ENCODE measurements at places on chromosomes 5 and 9.

DNA sequence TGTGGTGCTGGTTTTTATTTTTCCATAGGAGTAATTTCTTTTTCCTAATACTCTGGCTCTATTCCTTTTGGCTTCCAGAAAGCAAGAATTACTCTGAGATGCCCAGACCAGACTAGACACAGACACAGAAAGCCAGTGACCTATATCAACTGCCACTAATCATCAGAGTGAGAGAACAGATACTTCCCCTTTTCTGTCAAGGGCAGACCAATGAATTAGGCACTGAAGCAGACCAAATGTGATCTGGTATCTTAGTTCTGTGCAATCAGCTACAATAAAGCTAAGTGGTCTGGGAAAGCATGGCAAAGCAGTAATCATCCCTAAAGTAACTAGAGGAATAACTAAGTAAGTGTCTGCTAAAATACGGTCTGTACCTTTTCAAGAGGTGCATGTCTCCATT lies 239.1 kb downstream of the ELAVL2 start:
- DNase-seq, result no peak

GRCh38 chr9:32395510-32396216 lies 11.2 kb downstream of the ACO1 start:
- no peak for DNase-seq

GRCh38 chr5:140671472-140672125 lies 1.8 kb downstream of the DND1 start:
- no peak for DNase-seq

DNA sequence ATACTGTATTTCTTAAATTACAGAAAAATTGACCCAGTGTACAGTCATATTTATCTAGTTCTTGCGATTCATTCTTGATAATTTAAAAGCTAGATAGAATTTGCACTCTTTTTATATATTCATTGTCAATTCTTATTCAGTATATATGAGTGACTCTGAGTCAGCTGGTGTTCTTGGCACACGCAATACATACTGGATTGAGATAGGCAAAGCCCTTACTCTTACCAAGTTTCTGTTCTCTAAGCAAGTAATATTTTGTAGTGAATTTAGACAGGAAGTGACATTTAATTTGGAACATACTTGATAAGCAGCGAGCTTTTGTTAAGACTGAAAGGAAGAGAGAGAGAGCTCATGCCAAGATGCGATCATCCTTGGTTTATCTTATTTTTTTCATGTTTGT lies 57.7 kb downstream of the GPBP1 start:
- no peak for DNase-seq

- no peak for DNase-seq
Observed at GRCh38 chr5:95901676-95902627, 59.7 kb downstream of the ELL2 start.

DNA sequence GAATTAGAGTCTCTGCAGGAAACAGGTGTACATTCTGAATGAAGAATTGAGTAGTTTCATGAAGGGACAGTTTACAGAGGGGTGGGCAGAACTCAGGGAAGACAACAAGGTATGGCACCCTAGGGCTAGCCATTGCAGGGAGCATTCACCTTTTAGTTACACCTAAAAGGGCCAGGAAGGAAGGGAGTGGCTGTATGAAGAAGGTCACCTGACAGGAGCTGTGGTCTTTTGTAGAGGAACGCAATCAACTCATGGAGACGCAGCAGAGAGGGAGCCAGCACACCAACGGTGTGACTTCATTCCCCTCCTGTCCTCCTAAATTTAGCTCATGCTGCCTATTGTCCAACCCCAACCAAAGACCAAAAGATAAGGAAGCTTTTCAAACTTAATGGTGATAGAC lies 12.7 kb upstream of the ZCCHC7 start:
- DNase-seq, result no peak

GRCh38 chr5:14415698-14416074 lies 165.9 kb upstream of the OTULINL start:
- no peak for DNase-seq

- DNase-seq, result no peak
Observed at GRCh38 chr5:31585895-31586270, 53.0 kb upstream of the PDZD2 start.

DNA sequence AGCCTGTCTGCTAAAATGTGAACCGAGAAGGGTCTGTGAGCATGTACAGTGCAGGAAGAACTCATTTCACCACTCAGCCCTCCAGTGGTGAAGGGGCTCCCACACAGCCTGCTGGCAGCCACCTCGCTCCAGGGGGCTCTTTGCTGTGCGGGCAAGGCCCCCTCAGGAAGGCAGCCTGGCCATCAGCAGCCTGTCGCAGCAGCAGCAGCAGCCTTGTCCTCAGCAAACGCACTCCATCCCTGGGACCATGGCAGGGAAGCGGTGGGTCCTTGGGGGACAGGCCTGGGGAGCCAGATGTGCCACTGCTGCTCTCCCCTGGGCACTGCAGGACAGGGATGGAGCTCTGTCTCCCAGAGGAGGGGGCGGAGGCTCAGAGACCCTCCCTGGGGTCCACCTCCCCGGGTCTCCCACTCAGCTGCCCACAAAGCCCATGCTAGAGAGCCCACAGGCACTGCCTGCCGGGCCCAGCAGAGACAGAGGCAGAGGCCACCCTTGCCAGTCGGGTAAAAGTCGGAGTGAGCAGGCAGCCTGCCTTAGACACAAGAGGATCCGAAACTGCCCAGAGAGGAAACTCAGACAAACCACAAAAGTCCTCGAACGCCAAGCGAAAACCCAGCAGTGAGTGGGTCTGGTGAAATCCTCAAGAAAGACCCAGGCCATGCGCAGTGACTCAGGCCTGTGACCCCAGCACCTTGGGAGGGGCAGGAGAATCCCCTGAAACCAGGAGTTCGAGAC lies 8.0 kb downstream of the BRD3 start:
- DNase-seq, result no peak
